ENCODE measurements at places on chromosomes 2 and 18.

DNA sequence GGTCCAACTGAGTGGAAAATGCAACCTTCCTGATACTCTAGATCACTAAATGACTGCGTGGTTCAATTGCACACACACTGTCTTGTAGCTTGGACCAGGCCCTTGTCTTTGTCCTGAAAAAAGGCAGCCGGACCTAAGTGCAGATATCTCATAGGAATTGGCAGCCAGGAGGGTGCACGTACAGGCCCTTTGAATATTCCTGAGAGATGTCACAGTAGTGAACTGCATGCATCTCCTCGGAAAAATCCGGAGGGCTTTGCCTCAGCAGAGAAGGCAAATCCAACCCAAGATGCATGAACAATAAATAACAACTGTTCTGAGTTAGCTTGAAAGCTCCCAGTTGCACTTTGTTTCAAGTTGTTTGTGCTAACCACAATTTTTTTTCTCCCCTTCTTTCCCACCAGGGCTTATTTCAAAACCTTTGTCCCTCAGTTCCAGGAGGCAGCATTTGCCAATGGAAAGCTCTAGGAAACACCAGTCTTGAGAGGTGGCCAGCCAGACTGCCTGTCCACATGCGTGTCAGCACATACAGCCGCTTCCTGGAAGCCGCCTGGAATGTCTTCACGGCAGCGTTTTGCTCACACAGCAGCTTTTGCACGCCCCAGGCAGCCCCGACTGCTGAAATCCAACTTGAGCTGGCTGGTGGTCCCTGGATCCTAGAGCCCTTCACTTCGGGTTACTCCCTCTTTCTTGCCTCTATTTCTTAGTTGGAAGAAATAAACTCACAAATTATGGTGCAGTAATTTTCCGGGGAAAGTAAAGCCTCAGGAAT lies 54.4 kb upstream of the FOSL2 start:
- peak; percentile 86 for DNase-seq

DNA sequence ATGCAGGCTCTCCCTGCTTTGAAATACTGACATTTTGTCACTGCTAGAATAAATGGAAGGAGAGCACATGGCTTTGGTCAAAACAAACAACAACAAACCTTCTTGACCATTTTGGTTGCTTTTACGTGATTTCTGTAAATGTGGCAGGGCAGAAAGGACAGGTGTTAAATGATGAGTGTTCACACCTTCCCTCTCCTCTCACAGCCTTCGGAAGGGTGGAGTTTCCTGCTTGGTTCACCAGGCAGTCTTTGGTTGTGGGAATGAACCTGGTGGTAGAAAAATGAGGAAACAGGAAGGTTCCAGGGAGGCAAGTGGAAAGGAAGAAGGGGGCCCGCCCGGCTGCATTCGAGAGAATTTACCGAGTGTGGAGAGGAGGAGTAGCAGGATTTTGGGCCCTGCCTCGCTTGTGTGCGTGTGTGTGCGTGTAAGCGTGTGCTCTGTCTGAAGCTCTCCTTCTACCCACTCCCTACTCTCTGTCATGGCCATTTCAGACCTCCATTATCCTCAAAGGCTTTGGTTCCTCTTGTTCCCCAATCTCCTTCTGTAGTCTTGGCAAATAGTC lies 23.7 kb upstream of the SPP2 start:
- no peak for DNase-seq

DNA sequence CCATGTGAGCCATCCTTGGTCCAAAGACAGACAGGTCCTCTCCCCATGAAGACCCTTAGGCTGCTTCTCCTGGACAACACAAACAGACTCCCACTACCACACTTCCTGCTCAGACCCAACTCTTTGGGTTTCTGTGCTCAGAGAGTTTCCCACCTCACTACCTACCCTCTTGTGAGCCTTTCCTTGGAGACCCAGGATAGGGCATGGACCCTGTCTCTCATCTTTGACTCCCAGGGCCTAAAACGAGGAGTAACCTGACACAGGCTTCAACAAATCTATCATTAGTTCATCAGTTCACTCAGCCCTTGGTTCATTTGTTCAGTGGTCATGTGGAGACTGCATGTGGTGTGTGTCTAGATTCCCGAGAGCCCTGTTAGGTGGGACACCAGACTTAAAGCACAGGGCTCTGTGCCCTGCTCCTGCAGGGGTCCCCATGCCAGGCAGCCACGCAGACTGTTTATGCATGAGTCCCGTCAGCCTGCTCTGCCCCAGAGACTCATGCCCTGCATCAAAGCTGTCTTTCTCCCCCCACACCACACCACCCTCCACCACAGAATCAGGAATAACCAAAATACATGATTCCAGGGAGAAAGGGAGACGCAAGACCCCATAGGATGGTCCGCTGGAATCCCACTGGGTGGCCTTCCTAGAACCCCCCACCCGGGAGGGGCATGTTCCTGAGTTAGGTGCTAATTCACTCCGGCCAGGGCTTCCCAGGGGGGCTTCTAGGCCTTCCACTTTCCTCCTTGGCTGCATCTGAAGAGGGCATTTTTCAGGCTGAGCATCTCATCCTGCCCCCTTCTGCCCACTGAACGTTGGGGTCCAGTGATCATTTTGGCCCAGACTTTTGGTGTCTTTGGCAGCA lies 100.2 kb upstream of the TEX51 start:
- no peak for DNase-seq

DNA sequence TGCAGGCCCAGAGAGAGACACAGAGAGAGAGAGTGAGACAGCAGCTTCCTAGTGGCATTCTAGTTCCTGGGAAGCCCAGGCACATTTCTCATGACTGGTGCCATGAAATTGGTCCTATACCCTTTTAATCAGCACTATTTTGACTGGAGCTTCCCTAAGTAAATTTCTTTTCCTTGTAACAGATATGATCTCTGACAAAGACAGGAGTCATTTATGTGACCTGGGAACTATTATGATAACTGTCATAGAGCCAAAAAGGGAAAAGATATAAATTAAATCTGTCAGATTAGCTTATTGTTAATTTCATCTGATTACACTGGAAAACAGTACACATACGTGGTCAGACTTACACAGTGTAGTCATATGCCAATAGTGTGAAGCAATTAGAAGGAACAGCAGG lies 161.3 kb upstream of the HNRNPA3 start:
- no peak for DNase-seq

GRCh38 chr2:132668189-132668823 lies 1.7 kb downstream of the LYPD1 start:
- DNase-seq = no peak

GRCh38 chr18:62371436-62371835 lies 46.3 kb downstream of the TNFRSF11A start:
- no peak for DNase-seq

DNA sequence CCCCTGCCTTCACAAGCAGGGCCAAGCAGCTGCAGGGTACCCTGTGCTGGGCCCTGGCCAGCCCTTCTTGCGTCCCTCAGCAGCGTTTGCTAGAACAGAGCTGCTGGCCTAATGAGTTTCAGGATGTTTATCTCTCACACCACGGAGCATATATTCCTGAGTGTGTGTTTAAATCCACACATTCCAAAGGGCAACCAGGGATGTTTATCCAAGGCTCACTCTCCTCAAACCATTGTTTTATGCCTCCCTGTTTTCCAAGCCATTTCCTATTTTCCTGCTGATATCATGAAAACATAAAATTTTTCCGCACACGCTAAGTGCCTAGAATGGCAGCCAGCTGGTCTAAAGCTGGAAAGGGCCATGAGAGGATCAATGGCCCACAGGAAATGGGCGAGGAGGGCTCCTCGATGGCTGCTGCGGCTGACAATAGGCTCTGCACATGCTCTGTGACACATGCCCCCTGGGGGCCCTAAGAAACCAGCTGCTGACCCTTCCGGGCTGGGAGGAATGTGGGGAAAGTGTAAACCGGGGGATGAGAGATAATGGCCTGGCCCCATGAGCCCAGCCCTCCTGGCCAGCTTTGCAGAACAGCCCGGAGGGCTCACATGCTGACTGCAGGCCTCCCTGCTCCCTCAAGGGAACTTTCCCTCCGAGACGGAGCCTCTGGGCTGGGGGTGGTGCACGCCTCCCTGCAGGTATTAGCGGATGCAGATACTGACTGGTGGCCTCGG lies 194.0 kb downstream of the NDUFA10 start:
- no peak for DNase-seq

DNA sequence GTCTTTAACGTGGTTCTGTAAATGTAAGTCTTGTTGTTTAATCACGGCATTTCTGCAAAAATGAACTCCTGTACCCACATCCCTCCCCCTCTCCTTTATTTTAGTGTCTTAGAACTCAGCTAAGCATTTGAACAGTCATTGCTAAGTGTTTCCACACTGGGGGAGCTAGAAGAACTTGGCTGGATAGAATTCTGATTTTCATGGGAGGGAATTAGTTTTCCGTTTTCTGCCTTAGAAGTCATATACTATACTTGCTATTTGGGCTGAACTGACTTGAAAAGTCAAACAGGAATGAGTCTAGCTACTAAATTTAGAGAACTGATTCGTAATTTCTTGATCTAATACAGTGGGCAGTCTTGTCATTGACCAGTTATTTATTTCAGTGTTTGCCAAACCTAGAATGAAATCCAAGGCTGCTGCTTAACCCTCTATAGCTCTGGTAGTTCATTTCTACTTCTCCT lies 61.1 kb downstream of the FMNL2 start:
- no peak for DNase-seq

- no peak for DNase-seq
Measured at GRCh38 chr2:239396881-239397681, 3.7 kb downstream of the HDAC4 start.

DNA sequence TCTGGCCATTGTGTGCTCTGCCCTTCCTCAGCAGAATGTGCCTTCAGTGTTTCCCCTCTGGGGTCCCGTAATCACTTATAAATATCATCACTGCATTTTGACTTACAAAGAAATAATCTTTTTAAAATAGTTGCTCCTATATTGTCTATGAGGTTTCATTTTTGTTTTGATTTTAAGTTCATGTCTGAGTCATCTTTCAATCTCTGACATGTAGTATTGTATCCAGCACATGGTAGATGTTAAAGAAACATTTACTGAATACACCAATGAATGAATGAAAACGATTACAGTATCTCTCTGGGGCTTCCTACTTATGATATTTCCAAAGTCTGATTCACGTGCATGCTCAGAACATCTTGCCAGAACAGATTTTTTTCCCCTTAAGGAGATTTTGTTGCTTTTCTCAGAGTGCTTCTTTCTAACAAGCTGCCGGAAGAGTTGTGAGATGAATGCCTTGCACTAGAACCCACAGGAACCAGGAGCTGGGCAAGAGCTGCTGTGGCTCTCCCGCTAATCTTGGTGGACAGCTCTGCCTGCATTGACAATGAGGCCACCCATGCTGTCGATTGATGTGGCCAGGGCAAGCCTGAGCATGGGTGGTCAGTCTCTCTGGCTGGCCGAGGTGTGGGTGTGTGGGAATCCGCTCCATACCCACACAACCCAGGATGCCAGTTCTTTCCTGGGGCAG lies 199.4 kb downstream of the CYRIA start:
- DNase-seq = no peak

DNA sequence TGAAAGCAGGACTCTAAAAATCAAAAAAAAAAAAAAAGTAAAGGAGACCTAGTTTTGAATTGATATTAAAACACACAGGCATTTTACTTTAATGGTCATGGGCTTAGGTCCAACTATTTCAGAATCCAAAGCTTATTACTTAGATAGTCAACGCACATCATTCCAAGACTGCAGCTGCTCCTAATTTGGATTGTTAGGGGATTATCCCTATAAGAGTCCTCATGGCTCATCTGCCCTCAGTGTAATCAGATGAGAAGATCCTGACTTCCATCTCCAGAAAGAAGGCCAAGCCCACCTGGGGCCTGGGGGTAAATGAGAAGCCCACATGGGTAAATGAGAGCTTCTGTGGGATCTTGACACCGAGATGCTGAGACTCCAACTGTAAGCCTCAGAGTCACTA lies 424.2 kb downstream of the NRXN1 start:
- no peak for DNase-seq

DNA sequence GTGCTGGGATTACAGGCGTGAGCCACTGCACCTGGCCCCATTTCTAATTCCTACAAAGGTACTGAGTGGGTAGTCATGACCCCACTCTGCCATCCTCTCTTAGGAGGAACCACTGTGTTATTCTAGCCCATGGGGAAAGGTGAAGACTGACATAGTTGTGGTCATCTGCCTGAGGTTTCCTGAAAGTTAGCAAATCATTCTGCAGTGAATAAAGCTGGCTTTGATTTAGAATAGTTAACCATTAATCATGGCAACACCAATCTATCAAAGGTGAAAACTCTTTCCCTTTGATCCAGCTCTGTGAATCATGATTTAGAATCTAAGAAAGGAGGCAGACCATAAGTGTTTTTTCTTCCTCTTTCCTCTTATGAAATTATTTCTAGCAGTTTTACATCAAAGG lies 50.8 kb downstream of the SUMO1 start:
- no peak for DNase-seq

DNA sequence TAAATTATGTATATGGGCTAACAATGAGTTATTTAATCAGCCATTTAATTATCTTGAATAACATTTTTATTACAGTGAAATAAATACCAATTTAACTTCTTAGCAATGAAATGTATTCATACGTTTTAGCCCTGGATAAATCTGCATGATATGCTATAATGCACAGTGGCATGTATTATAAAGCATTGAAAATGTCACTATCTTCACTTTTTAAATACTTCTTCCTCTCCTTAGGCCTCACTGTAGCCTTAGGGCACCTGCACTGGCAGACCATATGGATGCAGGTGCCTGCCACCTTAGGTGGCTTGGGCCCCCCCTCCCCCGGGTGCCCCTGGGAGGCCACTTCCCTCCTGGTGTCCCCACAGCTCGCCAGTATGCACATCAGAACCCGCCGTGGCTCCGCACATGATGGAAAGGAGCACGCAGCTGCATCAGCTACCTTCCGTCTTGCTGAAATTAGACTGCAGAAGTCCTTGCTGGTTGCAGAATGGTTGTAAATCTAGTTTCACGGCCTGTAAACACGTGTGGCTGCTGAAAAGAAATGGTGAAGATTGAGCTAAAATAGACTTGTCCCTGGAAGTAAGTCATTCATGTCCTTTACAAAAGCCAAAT lies 56.7 kb downstream of the ADI1 start:
- DNase-seq = no peak

GRCh38 chr18:60506190-60506589 lies 133.6 kb upstream of the MC4R start:
- no peak for DNase-seq

GRCh38 chr2:11963966-11964365 lies 217.5 kb downstream of the LPIN1 start:
- no peak for DNase-seq

DNA sequence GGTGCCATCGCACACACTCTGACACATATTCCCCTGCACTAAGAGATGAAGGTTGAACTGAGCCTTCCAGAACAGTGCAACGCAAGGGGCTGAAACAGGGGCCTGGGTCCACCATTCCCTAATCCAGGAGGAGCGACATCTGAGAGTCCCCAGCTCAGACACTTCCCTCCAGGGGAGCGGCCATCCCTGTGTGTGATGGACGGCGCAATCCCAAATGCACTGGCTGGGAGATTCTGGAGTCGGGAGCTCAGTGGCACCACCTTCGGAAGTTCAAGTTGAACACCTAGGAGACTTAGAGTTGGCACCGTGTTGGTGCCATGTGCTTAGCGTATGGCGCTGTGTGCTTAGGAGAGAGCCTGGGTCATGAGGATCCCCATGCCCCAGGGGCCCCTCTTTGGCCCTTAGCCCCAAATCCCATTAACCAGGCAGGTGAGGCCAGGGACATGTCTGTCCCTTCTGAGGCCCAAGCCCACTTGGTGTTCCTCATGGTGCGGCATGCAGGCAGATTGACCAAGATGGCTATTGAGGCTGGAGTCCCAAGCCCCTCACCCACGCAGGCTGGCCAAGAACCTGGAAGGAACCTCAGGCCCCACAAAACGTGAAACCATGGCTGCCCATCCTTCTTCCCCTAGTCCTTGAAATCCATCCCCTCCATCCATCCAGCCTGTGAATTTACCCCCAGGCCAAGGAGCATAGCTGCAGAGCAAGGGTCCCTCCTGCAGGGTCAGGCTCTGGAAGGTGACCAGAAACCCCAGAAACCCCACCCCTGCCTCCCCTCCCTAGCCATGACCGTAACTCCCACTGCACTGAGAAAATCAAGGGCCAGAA lies 114.1 kb upstream of the OTOS start:
- DNase-seq = no peak

Data from GM04504 (cell line).